Ecto neural progenitor cell (in vitro differentiated cells): ENCODE measurements at places on chromosomes 2 and 18.

- peak; percentile 29 for DNase-seq
Observed at GRCh38 chr2:72035518-72036172, 112.0 kb downstream of the CYP26B1 start.

DNA sequence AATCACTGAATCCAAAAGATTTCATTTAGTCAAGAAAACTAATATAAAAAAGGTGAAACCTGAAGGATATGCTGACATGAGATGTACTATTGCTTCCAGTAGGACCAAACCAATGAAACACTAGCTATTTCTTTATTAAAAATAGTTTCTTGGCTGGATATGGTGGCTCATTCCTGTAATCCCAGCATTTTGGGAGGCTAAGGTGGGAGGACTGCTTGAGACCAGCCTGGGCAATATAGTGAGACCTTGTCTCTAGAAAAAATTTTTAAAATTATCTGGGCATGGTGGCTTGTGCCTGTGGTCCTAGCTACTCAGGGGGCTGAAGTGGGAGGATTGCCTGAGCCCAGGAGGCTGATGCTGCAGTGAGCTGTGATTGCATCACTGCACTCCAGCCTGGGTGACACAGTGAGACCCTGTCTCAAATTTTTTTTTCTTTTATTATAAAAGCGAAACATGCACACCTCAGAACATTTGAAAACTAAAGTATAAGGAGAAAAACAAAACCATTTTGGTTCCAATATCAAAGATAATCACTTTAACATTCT lies 266.2 kb downstream of the TGIF1 start:
- DNase-seq: no peak

DNA sequence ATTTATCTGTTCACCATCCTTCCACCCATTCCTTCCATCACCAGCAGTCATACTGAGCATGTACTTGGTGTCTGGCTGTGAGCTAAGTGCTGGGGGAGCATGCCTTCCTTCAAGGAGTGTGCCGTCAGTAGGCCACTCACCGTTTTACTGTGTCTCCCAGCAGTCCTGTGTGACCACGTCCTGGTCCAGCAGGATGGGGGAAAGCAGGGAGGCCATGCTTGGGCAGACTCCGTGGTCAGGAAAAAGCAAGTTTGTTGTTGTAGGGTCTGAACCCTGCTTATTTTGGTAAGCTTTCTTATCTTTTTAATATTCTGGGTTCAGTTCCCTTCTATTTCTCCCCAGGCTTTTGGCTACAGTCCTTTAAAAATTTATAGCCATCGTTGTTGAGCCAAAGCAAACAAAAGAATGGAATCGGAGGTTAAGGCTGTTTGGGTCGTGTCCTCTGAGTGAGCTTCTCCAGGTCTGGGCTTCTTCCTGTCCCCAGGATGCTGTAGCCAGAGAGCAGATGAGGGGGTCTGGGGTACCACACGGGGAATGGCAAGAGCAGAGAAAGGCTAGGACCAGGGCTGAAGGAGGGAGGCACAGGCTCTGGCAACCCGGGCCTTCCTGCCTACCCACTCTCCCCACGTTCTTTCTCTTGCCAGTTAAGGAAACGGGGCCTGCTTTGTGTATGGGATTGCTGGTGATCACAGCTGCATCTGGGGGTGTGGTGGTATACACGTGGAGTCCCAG lies 13.5 kb downstream of the SLC30A3 start:
- no peak for DNase-seq

DNA sequence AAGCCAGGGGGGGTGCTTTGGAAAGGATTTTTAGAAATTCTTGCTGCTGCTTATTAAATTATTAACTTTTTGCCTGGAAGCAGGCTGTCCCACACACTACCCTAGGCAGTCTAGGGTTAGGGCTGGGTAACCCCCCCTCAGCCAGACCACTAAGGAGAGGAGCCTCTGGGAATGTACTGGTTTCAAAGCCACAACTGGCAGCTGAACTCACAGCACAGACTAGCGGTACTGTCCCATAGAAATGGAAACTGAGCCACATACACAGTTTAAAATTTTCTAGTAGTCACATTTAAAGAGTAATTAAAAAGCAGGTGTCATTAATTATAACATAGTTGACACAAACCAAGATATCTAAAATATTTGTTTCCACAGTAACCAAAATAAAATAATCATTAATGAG lies 50.1 kb downstream of the SPRED2 start:
- DNase-seq: no peak

DNA sequence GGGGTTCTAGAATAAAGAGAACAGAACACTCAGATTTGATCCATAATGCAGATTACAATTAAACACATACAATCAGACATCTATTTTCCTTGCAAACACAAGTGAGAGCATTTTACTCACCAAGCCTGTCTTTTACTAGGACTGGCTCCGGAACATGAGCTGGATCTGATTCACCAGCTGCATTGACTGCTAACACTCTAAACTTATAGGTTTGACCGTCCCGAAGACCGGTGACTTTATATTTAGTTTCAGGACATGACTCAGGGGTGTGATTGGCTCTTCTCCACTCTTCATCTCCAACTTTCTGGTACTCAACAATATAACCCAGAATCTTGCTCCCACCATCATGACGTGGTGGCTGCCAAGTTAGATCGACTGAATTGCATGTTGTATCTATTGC lies 112.4 kb downstream of the PLEKHA3 start:
- no peak for DNase-seq

GRCh38 chr2:234405462-234405861 lies 91.4 kb downstream of the ARL4C start:
- no peak for DNase-seq

- no peak for DNase-seq
Observed at GRCh38 chr18:11091746-11092145, 57.6 kb downstream of the PIEZO2 start.

DNA sequence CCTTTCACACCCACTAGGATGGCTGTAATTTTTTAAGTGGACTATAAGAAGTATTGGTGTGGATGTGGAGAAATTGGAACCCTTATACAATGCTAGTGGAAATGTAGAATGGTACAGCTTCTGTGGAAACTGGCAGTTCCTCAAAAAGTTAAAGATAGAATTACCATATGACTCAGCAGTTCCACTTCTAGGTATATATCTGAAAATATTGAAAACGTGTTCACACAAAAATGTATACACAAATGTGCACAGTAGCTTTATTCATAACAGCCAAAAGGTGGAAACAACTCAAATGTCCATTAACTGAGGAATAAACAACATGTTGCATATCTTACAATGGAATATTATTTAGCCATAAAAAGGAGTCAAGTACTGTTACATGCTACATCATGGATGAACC lies 17.7 kb downstream of the TANK start:
- DNase-seq: no peak
